ENCODE measurements at places on chromosomes 7 and 10. TPM values are rescaled to one million over a fixed set of nuclear protein-coding genes. Genes with fewer than 3 reads are reported as not detected.

- no peak for DNase-seq
Observed at GRCh38 chr7:101882005-101882421, 64.6 kb downstream of the CUX1 start.

- DNase-seq = peak; percentile 53
Observed at GRCh38 chr10:4498711-4499251, 327.2 kb upstream of the AKR1E2 start.

- no peak for DNase-seq
Observed at GRCh38 chr7:8261711-8262695, at the start of gene ICA1. TSS of gene ICA1 (minus strand) at chr7:8262167. CDS start at chr7:8235926, 26,241 bp downstream.

- DNase-seq = no peak
Observed at GRCh38 chr7:122584676-122585251, 114.2 kb downstream of the RNF133 start.

- no peak for DNase-seq
Observed at GRCh38 chr10:18216482-18216881, 76.3 kb downstream of the CACNB2 start.

- DNase-seq = no peak
Observed at GRCh38 chr7:139131-139530, 53.2 kb upstream of the FAM20C start.

DNA sequence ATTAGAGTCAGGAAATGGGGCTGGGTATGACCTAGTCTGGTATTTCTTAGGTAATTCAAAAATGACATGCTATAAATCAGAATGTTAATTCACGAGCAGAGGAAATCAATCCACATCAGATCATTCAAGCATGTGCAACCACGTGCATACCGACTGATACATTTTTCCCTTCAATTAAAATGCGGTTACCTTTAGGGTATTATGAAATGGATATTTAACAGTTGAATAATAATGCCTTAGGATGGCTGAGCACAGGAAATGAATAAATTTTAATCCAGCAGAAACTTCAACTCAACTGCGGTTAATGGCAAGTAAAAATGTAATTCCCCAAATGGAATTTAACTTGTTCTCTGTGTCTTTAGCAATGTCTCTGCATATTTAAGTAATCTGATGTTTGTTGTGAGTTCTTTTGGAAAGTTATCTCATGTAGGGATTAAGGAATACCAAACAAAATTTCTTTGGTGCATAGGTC lies 9.2 kb downstream of the CPA2 start:
- no peak for DNase-seq

DNA sequence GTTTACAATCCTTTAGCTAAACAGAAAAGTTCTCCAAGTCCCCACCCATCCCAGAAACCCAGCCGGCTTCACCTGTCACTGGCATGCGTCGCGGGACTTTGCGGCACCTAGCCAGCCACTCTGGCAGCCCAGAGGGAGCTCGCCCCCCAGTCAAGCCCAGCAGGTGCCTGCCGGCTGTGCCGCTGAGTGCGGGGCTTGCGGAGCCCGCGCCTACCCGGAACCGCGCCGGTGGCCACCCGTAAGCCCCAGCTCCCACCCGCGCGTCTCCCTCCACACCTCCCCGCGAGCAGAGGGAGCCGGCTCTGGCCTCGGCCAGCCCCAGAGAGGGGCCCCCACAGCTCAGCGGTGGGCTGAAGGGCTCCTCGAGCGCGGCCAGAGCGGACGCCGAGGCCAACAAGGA lies 446.1 kb downstream of the GRM8 start:
- DNase-seq = no peak

GRCh38 chr10:74051736-74052342 lies 53.9 kb downstream of the VCL start:
- DNase-seq = no peak

DNA sequence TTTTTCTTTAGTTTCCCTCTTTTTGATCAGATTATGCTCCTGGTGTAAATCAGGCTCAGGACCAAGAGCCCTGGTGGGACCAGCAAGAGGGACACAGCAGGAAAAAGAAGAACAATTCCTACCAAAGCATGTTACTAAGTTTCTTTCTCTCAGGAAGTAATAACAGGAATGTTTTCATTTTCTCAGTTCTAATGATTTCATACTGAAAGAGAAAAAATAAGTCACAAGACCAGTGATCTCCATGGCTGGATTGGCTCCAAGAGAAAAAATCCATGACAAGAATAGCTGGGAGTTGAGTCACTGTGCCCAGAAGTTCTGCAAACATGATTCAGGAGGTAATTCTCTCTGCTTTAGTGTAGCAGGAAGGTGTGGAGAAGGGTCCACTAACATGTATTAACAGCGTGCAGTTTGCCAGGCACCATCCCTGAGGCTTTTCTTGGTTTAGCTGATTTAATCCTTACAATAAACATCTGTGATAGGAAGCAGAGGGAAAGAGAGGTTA lies 23.8 kb upstream of the IFIT2 start:
- peak; percentile 80 for DNase-seq

DNA sequence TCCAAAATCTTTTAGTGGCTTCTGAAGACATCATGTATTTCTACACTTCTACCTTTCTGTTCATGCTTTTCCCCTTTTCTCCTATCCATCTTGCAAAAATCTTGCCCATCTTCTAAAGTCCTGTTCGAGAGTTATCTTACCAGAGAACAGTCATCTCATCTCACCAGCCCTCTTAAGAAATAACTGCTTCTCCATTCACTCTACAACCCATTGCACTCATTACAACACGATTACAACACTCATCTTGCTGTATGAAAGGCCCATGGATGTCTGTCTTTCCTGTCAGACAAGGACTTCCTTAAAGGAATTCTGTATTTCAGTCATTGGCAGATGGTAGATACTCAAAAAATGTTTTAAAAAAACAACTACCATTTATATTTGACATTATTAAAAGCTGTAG lies 30.8 kb downstream of the ZNF438 start:
- DNase-seq = no peak

GRCh38 chr7:26699766-26700165 lies 164.6 kb downstream of the SKAP2 start:
- DNase-seq = no peak

DNA sequence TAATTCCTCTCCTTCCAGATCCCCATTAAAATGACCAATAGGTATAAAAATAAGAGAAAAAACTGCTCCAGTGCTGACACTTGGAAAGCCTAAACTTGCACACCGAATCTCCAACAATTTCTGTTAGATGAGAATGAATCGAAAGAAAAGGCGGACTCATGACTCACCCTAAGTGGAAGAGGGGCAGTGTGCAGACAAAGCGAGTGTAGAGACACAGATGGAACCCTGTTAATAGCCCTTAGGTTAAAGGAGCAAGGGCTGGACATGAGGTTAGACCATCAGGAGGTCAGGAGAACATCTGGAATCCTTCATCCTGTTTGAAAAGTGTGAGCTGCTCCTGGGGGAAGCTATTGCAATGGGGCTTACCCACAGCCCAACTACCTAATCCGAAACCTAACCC lies 103.4 kb upstream of the GLI3 start:
- DNase-seq = no peak

- DNase-seq = no peak
Observed at GRCh38 chr7:150996376-150997074, 5.7 kb downstream of the NOS3 start.

- no peak for DNase-seq
Observed at GRCh38 chr7:45105588-45106188, 5.8 kb downstream of the TBRG4 start.

DNA sequence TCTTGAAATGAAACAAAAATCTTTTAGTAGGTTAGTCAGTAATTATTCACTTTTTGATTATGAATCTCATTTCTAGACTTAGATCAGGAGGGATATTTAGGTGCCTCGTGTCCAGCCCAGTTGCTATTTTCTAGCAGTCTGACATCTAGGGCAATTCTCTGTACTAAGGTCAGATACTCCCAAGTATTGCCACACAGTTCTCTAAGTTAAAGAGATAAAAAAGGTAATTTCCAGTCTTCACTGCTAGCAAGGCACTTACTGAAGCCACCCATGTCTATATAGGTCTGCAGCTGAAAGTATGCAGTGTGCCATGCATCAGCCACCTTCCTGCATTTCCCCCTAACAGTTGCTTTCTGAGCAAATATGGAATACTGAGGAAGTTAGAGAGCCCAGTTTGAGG lies 83.4 kb downstream of the PON1 start:
- DNase-seq = no peak

DNA sequence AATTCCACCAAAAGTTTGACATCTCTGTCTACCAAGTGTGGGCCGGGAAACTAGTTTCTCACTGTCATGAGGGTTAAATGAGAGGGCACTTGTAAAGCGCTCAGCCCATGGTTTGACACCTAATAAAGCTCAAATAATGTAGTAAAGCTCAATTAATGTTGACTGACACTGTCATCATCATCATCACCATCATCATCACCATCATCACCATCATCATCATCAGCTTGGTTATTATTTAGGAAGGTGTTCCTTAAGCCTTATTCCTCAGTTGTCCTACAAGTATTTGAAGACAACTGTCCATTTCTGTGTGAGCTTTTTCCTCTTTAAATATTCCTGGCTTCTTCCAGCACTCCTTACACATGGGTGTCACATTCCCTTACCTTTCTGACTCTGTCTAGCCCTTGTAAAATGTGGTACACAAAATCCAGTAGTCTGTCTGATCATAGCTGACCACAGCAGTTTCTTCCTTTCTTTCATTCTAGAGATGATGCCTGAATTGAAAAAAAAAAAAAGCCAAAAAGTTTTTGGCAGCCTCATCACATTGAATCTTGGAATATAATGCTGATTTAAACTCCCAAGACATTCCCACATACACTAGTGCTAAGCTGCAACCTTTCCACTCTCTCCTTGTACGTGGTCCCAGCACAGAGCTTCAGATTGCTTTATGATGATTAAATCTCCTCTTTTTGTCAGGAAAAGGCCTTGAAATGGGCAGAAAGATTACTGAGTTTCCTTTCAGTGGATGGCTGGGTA lies 40.6 kb upstream of the SEPHS1 start:
- no peak for DNase-seq

GRCh38 chr10:121690152-121690848 lies 92.1 kb upstream of the FGFR2 start:
- no peak for DNase-seq

DNA sequence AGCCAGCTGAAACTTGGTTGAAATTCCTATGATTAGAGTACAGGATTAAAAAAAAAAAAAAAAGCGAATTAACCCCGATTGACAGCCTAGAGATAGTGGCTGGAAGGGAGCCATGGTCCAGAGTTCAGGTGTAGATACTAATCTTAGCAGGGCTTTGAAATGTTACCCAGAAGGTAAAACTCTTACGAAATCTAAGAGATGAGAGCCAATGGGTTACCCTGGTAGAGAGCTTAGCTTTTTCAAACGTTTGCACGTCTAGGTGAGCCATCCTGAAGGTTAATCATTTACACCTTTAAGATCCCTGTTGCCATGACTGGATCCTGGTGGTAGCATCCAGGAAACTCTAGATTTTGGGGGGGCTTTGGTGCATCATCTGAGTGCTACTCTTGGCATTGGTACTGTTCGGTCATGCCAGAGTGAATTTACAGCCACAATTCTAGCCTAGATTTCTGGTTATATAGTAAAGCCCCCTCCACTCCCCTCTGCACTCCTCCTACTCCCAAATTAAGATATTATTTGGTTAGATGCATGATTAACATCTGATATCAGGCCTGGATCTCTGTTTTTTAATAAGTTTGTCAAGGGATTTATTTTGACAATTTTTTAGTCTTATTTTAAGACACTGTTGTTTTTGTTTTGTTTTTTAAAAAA lies 1.2 kb downstream of the AGFG2 start:
- DNase-seq = no peak

DNA sequence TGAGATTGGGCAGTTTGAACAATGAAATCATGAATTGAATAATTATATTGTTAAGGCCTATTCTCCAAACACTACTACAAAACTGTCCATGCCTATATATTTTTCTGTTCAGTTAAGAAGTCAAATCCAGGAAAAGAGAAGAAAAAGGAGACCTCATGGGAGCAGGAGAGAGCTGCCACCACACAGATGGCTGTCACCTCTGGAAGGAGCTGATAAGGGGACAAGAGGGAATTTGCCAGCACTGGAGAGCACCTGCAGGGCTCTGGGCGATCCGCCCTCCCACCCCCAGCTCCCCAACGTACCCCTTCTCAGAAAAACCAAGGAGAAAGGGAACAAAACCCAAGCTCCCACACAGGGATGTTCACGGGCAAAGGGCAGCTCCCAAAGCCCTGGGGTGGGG lies 227.8 kb downstream of the TNS3 start:
- no peak for DNase-seq

- DNase-seq = no peak
Observed at GRCh38 chr7:90771281-90771680, 175.2 kb downstream of the CDK14 start.

CPA2 gene
- total RNA-seq = not detected

CLDN4 gene
- 51.4 TPM for total RNA-seq

STK32C gene
- 4.8 TPM for total RNA-seq

ANKRD30A gene
- total RNA-seq = not detected

KCND2 gene
- 5.9 TPM for total RNA-seq

OR13A1 gene
- 0.85 TPM for total RNA-seq

DPP6 gene
- total RNA-seq = 2.4 TPM

CXCL12 gene
- 154 TPM for total RNA-seq

LBX1 gene
- not detected for total RNA-seq
